ENCODE measurements at places on chromosomes 2 and 18. TPM values are rescaled to one million over a fixed set of nuclear protein-coding genes. Genes with fewer than 3 reads are reported as not detected.

- DNase-seq, result no peak
These were observed 146.5 kb downstream of the MAIP1 start for GRCh38 chr2:200101922-200102321.

Gene RND3
- 45.8 TPM for polyA plus RNA-seq

Gene PTPRN
- polyA plus RNA-seq, result 0.13 TPM

- DNase-seq, result no peak
These were observed 423 bp upstream of the TTC27 start for GRCh38 chr2:32627441-32627813.

DNA sequence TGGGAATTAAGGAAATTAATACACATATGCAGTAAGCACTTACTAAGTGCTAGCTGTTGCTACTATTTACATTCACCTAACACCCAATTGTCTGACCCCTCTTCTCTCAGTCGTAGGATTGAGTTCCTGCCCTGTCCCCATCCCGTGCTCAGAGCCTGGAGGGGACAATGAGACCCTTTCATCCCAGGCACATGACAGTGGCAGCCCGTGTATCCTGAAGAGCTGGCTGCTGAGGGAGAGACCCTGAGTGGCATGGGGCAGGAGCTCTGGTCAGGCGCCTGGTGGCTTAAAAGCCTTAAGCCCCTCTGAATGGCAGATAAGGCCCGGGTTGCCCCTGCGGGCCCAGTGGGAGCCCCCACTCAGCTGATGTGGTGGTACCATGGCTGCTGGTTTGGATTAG is 99.0 kb downstream of the DYSF start:
- no peak for DNase-seq

Gene LRRC30
- polyA plus RNA-seq, result 4.2 TPM

DNA sequence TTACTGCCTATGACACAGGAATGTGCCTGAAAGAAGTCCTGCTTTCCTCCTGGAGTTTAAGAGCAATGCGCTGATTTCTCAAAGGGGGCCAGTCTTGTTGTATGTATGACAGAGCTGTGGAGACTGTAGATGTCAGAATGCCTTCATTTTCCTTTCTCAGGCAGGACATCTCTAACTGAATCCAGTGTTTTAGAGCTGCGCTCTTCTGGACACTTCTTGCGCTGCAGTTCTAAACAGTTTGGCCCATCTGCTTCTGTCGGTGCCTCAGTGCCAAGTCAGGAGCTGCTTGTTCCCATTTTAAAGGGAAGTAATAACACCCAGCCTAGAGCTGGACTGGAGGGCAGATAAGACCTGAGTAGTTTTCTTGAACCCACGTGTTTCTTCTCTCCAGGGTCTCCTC is 91.4 kb downstream of the ESCO1 start:
- no peak for DNase-seq

DNA sequence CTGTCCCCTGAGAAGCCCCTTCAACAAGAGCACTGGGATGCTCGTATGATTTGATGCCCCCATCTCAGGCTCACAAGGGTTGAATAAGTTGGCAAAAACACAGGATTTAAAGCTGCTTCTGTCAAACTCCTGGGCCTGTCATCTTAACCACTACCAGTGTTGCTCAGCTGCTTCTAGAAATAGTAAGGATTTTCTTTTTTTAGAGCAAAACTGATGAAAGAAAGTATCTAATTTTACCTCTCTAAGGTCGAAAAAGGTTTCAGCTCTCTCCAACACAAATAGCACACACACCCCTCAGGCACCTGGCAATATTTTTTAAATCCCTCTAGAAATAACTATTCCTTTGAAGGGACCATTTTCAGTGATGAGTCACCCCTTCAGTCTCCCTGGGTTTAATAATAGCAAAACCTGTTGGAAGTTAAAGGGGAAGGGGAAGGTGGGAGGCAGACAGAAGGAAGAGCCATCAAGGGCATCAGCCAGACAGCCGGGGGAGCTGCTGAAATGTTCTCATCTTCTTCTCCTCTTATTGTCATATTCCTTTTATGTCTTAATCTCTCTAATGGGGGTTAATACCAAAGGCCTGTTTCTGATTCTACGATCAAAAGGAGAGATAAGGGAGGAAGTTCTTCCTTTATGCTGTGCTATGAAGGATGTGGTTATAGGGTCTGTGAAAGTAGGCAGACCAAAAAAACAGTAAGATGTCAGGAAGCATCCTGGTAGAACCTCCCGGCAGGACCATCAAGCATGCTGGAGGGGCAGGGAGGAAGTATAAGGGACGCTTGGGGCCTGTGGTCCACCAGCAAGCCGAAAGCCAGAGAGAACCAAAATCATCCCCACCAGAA is 31.9 kb upstream of the SLC35G4 start:
- no peak for DNase-seq

DNA sequence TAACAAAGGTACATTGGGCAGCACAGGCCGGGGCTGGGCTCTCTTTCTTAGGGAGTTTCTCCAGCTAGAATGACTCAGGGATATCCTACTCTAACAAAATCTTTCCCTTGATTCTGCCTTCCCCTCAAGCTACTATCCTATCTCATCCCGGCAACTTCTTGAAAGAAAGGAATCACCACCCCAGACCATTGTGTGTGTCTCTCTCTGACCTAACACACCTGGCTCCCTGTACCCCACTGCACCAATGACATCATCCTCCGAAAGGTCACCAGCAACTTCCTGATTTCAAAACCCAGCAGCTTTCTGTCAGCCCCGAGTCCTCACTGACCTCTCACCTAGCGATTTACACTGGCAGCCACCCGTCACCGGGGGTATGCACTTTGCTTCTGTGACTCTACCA is 72.1 kb upstream of the MAP4K4 start:
- DNase-seq, result no peak

Gene OTOF
- polyA plus RNA-seq, result 22.7 TPM

Gene GKN1
- not detected for polyA plus RNA-seq

Gene FBXO36
- 2.6 TPM for polyA plus RNA-seq

DNA sequence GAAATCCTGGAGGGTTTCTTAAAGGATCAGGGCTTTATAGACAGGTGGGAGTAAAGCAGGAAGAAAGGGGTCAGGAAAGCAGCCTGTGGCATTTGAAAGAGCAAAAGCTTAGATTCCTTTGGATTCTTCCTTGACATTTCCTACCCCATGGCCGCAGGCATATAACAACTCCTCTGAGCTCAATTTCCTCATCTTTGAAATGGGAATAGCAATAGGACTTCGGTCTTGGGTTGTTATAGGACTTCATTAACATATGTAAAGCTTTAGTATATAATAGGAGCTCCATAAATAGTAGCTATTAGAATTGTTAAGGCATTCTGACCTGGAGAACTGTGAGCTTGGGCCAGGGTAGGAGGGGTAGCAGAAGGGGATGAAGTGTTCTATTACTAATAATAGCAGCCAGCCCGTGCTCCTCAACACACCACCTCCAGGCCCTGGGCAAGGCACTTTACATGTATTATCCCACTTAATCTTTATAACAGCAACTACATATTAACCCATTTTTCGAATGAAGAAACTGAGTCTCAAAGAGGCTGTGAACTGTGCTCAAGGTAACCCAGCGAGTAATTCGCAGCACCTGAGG is 10.6 kb downstream of the ZFP36L2 start:
- DNase-seq, result no peak

GRCh38 chr2:76849086-76849485 is 673.1 kb downstream of the LRRTM4 start:
- DNase-seq, result no peak

Gene C2orf66
- 0.14 TPM for polyA plus RNA-seq

Gene AQP12A
- polyA plus RNA-seq, result 0.76 TPM

Gene TTR
- polyA plus RNA-seq, result not detected

Gene DNER
- 2.2 TPM for polyA plus RNA-seq

- no peak for DNase-seq
These were observed 130.5 kb downstream of the HRH4 start for GRCh38 chr18:24590946-24591345.

Gene ARHGAP25
- polyA plus RNA-seq, result 2.6 TPM

Gene ASPRV1
- polyA plus RNA-seq, result 2.9 TPM

DNA sequence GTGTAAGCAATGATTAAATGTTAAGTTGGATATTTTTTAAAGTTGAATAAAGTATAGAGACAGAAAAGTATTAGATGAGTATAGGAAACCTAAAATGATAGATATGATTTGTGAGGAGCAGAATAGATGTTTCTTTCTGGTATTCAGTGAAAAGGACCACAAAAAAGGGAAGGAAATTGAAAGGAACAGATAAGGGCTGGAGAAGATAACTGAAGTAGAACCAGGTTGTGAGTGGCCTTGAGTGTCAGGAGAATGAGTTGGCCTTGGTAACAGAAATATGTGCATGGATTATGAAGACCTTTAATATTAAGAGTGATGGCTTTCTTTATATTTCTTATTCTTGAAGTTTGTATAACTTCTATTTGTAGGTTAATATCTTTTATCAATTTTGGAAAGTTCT is 543.5 kb downstream of the METTL4 start:
- no peak for DNase-seq
